ENCODE measurements at places on chromosomes 5 and 9. TPM values are rescaled to one million over a fixed set of nuclear protein-coding genes. Genes with fewer than 3 reads are reported as not detected.

- H3K36me3 ChIP-seq, result no peaks in the 10 kb centered on the region
- H3K27ac ChIP-seq, result no peak overlapping the region
- H3K27me3 ChIP-seq, result peaks cover 18% of the 10 kb centered on the region
- no peak overlapping the region for H3K4me3 ChIP-seq
These were observed 31.0 kb downstream of the GADD45G start for GRCh38 chr9:89635816-89636215.

DNA sequence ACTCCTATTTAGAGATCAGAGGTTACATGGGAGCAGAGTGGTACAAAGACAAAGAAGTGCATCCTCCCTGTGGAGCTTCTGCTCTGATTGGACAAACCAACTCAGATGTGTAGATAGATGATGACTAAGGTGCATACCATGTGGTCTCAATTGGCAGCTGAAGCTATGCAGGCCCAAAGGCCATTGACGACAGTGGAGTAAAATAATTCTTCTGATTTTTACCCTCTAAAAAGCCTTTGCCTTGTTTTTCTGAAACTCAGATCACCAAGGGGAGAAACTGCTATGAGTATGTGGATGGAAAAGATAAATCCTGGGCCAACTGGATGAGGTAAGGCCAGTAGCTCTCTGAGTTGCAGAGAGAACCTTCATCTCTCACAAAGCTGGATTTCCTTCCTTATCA is 15.6 kb downstream of the PRDM9 start:
- H3K36me3 ChIP-seq, result no peaks in the 10 kb centered on the region
- no peak for DNase-seq
- no peak overlapping the region for H3K27ac ChIP-seq
- no peaks in the 10 kb centered on the region for H3K27me3 ChIP-seq

DNA sequence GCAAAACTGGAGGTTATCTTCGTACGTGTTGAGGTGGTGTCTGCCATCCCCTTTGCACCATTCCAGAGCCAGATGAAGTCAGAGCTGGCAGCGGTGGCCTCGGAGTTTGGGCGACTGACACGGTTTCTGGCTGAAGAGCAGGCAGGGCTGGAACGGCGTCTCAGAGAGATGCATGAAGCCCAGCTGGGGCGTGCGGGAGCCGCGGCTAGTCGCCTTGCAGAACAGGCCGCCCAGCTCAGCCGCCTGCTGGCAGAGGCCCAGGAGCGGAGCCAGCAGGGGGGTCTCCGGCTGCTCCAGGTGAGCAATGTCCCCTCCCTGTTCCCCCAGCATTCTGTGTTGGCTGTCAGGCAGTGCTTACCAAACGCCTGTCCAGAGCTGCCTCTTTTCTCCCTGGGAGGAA is 9.5 kb downstream of the TRIM41 start:
- peaks cover 25% of the 10 kb centered on the region for H3K36me3 ChIP-seq
- peak overlapping the region; percentile 70 for H3K4me3 ChIP-seq
- DNase-seq, result no peak
- peaks cover 4% of the 10 kb centered on the region for H3K4me1 ChIP-seq
- peaks cover 26% of the 10 kb centered on the region for H3K27me3 ChIP-seq

GRCh38 chr9:110583237-110583636 is 3.7 kb upstream of the SVEP1 start:
- H3K27ac ChIP-seq, result no peak overlapping the region
- peaks cover 44% of the 10 kb centered on the region for H3K27me3 ChIP-seq
- no peak overlapping the region for H3K4me3 ChIP-seq
- no peak for DNase-seq

DNA sequence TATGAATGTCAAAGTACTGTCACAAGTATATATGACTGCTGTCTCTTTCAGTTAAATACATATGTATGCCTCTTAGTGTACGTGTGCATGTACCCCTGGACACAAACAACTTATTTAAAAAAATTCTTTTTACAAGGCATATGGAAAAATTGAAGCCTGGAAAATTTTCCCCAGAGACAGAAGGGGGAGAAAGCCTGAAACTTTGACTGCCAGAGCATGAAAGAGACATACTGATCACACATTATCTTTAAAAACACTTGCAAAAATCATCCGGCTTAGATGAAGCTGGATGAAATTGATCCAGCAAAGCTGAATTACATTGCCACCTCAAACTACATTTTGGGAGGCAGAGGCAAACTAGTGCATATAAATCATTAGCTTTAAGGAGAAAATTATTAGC is 88.0 kb upstream of the NFIB start:
- H3K4me1 ChIP-seq, result peaks cover 15% of the 10 kb centered on the region
- no peak overlapping the region for H3K4me3 ChIP-seq
- no peaks in the 10 kb centered on the region for H3K27me3 ChIP-seq
- H3K36me3 ChIP-seq, result no peaks in the 10 kb centered on the region

DNA sequence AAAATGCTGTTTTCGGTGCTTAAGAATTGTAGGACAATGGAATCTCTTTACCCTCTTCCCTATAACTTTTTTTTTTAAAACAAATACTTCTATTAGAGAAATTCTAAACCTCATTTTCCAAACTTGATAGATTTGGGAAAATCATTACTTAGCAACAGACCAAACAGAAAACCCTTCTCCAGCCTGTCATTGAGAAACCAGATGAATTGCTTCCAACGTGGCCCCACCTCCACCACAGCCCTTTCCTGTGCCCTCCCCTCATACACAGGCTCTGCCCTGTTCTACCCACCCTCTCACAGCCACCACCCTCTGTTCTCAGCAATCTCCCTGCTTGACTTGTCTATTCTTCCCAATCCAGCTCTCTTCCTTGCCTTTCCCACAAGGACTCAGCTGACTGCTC is 221.2 kb downstream of the DMRT2 start:
- no peak for DNase-seq
- no peak overlapping the region for H3K4me3 ChIP-seq
- no peaks in the 10 kb centered on the region for H3K4me1 ChIP-seq
- no peak overlapping the region for H3K27ac ChIP-seq

DNA sequence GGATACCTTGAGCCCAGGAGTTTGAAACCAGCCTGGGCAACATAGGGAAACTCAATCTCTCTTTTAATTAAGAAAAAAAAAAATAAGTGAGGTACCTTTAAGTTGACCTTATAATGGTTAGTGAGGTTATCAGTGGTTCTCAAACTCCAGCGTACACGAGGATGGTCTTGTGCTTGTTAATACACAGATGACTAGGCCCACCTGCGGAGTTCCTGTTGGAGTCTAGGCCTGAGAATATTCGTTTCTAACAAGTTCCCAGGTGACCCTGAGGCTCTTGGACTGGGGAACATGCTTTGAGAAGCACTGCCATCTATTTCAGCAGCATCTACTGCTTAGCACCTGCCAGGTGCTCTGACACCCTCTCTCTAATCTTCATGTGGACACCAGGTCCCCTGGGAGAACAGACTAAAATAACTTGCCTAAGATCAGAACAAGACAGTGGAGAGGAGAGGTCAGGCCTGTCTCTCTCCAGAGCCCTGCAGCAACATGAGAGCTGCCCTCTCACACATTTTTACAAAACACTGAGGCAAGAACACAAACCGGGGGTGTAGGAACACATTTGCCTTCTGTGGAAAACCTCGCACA is 24.6 kb downstream of the TLE1 start:
- H3K4me3 ChIP-seq, result peak overlapping the region; percentile 38
- no peaks in the 10 kb centered on the region for H3K27me3 ChIP-seq
- peaks cover 10% of the 10 kb centered on the region for H3K36me3 ChIP-seq
- no peak for DNase-seq
- peak overlapping the region; percentile 84 for H3K27ac ChIP-seq
- peaks cover 72% of the 10 kb centered on the region for H3K4me1 ChIP-seq

- peak; percentile 23 for DNase-seq
- H3K27ac ChIP-seq, result no peak overlapping the region
- peaks cover 17% of the 10 kb centered on the region for H3K27me3 ChIP-seq
- H3K4me3 ChIP-seq, result no peak overlapping the region
- H3K4me1 ChIP-seq, result no peaks in the 10 kb centered on the region
These were observed 39.8 kb upstream of the RANBP6 start for GRCh38 chr9:6055216-6055615.

GRCh38 chr9:72396247-72397091 is 31.5 kb upstream of the ZFAND5 start:
- no peak for DNase-seq
- no peak overlapping the region for H3K4me3 ChIP-seq
- no peaks in the 10 kb centered on the region for H3K36me3 ChIP-seq
- peaks cover 18% of the 10 kb centered on the region for H3K4me1 ChIP-seq
- H3K27ac ChIP-seq, result peak overlapping the region; percentile 73

GRCh38 chr5:150400316-150401075 is 12.2 kb downstream of the CD74 start:
- no peaks in the 10 kb centered on the region for H3K27me3 ChIP-seq
- no peak overlapping the region for H3K4me3 ChIP-seq
- no peak overlapping the region for H3K27ac ChIP-seq
- no peak for DNase-seq
- no peaks in the 10 kb centered on the region for H3K4me1 ChIP-seq

DNA sequence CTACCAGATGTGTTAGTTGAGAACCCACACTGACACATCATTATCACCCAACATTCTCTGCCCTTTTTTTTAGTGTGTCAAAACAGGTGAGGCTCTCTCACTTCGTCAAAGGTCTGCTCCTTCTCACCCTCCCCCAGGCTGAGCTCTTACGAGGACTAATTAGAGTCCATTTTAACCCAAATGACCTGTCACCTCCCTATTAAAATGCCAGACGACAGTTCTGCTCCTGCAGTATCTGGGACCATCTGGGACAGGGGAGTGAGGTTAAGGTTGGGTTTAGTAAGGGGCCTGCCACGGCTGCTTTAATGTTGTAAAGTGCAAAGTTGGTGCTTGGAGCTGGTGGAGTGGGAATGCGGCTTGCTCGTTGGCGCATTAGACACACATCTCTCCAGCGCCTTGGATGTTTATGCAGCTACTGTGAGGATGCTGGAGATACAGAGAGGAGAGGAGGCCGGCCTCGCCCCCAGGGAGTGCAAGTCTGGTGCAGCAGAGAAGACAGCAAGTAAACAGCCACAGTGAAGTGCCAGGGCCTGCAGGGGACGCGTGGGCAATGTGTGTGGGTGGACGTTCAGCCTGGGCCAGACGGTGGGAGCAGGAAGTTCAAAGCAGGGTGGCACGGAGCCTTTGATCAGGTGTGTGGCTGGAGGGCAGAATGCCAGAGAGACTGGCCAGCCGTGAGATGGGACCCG is 96.2 kb downstream of the C9orf50 start:
- peaks cover 2% of the 10 kb centered on the region for H3K36me3 ChIP-seq
- H3K27me3 ChIP-seq, result no peaks in the 10 kb centered on the region
- no peak for DNase-seq
- no peak overlapping the region for H3K27ac ChIP-seq

PDCD1LG2 gene
- total RNA-seq, result not detected

SLC27A4 gene
- 45.6 TPM for total RNA-seq

SLU7 gene
- 27.1 TPM for total RNA-seq

Data from neural crest cell (in vitro differentiated cells).